ENCODE measurements at places on chromosomes 13 and 19.
A peak's percentile ranks its signal among the peaks of the same experiment; 100 is the strongest.

DNA sequence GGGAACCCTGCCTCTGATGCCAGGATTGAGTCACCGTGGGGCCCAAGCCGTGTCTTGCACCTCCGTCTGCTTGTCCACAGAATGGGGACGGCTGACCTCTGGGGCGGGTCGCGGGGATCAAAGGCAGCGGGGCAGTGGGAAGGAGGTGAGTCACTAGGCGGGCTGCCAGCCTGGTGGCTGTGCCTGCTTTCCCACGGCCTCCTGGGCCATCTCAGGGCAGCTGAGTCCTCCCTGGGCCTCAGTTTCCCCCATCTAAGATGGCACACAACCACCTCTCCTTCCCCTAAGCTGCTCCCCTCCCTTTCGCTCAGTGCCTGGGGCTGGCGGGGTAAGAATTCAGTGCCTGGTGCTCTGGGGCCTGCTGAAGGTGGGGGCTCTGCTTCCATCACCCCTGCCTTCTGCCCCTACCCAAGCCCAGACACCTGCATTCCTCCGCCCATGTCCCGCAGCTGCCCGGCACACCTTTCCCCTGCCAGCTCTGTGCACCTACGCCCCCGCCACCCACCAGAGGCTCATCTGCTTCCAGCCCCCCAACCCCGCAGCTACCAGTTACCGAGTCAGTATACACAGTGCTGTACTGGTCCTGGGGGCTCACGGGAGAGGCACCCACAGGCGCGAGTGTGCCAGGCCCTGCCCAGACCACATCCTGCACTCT lies 3.5 kb downstream of the MKNK2 start:
- DNase-seq: peak; percentile 75

GRCh38 chr13:26485786-26486185 lies 71.7 kb upstream of the WASF3 start:
- DNase-seq: no peak

GRCh38 chr13:110590577-110590976 lies 24.8 kb upstream of the NAXD start:
- DNase-seq: no peak

DNA sequence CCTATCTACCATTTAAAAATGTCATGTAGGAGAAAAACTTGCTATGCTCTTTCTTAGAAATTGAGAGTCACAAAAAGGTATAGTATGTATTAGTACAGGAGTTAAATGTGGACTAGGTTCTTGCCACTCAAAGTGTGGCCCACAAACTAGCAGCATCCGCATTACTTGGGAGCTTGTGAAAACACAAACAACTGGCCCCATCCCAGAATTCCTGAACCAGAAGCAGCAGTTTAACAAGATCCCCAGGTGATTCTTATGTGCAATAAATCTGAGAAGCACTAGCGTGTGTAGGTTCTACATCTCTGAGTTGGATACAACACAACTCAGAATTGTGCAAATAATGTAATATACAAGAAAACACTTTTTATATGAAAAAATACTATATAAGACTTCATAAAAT lies 325.9 kb downstream of the DCT start:
- no peak for DNase-seq

- no peak for DNase-seq
Observed at GRCh38 chr19:5345895-5346386, 5.3 kb upstream of the PTPRS start.

DNA sequence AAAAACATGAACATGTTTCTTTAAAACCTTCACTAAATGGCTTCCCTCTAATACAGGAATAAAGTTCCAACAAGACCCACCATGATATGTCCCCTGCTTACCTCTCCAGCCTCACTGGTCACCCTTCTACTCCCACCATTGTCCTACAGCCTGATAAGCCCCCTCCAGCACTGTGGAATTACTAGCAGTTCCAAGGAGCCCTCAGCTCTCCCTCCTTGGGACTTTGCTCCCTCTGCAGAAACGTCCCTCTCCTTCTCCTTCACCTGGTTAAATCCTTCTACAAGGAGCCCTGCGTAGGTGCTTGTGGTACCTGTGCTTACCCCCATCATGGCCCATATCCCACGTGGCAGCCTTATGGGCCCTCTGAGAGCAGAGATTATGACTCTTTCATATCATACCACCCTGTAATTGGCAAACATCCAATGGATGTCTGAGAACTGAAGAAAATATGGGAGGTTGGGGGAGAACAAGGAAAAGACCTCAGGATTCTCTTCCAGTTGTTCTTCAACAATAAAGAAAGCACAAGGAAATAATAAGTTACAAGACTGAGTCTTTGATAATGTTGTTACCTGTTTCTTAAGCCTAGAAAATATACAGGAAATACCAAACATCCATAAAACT lies 26.1 kb upstream of the DOCK9 start:
- no peak for DNase-seq

GRCh38 chr13:38967446-38967845 lies 23.2 kb downstream of the STOML3 start:
- no peak for DNase-seq

All from H54 (cell line).